ENCODE measurements at places on chromosomes 5 and 9.

GRCh38 chr5:53453898-53454718 lies 26.3 kb upstream of the FST start:
- no peak for DNase-seq

DNA sequence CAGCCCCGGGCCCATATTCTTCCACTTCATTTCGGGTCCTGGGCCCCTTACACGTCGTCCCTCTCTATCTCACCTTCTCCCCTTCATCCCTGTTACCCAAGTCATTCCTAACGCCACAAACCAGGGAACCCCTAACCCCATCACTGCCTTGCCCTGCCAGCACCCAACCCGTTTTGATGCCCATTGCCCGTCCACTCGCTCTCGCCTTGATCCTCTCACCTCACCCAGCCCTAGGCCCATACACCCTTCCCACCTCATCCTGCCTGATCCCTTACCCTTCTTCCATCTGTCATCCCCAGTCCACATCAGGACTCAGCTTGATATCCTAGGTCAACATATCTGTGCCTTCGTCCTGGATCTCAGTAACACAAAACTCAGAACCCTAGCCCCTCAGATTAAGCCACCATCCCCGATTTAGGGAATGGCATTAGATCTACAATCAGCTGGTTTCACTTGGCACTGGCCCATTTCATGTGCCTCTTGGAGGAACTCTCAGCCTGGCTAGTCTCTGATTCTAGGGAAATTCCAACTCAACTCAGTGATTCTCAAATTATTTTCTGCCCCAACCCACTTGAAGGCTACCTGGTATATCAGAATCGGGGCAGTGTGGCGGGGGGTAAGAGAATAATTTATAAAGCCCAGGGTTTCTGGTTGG lies 489 bp downstream of the CHMP5 start:
- no peak for DNase-seq

- DNase-seq = no peak
Measured at GRCh38 chr5:131825404-131826013, 28.7 kb upstream of the FNIP1 start.

- DNase-seq = no peak
Measured at GRCh38 chr9:69486498-69486897, 161.5 kb downstream of the ENTREP1 start.

GRCh38 chr5:175712681-175713085 lies 54.8 kb downstream of the HRH2 start:
- no peak for DNase-seq

GRCh38 chr5:154647114-154647760 lies 107.9 kb upstream of the LARP1 start:
- DNase-seq = peak; percentile 12

- DNase-seq = no peak
Measured at GRCh38 chr9:133581513-133582343, 27.5 kb downstream of the FAM163B start.

- no peak for DNase-seq
Measured at GRCh38 chr9:84845956-84846900, 176.7 kb downstream of the NTRK2 start.

DNA sequence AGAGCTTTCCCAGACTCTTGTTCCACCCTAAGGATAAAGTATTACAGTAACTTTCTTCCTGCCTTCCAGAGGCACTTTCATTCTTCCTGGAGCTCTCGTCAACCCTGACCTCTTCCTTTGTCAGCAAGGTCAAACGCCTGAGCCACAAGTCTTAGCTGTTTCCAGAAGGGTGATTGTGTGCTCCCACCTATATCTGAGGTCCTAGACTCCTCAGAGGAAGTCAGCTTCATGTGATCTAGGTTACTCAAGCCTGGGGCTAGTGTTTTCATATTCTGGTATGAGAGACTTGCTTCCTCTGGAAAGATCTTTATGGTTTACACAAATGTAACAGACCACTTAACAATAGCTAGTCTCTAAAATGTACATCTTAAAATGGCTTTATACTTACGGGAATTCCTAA lies 5.4 kb upstream of the FAM120A start:
- DNase-seq = no peak

- DNase-seq = no peak
Measured at GRCh38 chr9:77898864-77899263, 132.7 kb downstream of the GNAQ start.

DNA sequence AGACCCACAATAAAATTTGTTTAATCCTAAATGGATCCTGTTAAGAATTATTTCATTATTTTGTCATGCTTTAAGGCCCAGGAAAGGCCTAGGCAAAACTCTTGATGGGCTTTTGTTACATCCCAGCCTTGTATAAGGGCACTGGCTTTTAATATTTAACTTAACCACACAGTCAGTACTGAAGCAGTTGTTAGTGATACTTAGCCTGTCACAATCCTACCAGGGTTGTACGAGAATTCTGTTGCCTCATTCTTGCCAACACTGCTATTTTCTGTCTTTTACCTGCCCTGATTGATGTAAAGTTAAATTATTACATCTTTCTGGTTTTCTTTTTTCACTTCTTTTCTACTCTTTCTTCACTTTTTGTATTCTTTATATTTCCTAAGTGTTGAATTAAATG lies 10.9 kb downstream of the ZNF169 start:
- no peak for DNase-seq

GRCh38 chr5:14748180-14748900 lies 83.8 kb downstream of the OTULIN start:
- DNase-seq = no peak

DNA sequence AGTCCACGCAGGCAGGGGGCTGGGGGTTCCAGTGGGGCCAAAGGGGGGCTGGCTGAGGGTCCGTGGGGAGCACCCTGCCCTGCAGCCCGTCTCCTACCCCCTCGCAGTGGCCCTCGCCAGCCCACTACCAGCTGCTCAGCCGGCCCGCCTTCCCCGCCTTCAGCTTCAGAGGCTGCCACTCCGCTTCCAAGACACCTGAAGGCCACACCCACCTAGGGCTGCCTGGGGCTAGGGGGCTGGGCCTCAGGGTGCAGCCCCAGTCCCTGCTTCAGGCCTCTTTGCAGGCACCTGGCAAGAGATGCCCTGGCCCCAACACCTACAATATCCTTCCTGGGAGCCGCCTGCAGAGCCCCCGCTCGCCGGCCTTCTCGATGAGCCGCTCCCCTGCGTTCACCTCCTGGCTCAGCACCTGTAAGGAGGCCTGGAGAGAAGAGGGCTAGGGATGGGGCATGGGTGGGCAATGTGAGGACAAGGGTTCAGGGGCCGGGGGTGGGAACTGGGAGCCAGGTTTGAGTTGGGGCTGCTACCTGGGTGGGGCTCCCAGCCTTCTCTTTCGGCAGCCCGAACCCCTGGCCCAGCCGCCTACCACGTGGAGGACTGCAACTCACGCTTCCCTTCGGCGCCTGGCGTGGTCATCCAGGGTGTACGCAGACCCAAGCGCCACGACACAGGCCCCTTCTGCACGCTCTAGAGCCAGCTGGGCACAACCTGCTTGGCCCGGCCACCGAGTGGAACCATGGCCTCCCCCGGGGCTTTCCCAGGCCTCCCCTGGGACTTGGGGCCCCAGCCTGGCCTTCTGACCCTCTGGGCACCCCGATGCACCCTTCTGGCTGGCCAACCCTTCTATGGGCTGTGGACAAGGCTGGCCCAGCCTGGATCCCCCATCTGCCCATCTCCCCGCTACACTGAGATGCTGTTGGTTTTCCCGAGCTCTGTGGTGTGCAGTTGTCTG lies 1.7 kb downstream of the STPG3 start:
- DNase-seq = no peak

- DNase-seq = no peak
Measured at GRCh38 chr5:107869438-107870115, 198.8 kb upstream of the EFNA5 start.

GRCh38 chr9:98790842-98791607 lies 5.3 kb downstream of the ANKS6 start:
- peak; percentile 17 for DNase-seq

GRCh38 chr9:98523231-98523901 lies 185.4 kb downstream of the GABBR2 start:
- DNase-seq = no peak

Measured in T-cell (primary cell).